Transverse colon (tissue), 4 donors: ENCODE measurements at places on chromosomes 4 and X. TPM values are rescaled to one million over a fixed set of nuclear protein-coding genes. Genes with fewer than 3 reads are reported as not detected.

DNA sequence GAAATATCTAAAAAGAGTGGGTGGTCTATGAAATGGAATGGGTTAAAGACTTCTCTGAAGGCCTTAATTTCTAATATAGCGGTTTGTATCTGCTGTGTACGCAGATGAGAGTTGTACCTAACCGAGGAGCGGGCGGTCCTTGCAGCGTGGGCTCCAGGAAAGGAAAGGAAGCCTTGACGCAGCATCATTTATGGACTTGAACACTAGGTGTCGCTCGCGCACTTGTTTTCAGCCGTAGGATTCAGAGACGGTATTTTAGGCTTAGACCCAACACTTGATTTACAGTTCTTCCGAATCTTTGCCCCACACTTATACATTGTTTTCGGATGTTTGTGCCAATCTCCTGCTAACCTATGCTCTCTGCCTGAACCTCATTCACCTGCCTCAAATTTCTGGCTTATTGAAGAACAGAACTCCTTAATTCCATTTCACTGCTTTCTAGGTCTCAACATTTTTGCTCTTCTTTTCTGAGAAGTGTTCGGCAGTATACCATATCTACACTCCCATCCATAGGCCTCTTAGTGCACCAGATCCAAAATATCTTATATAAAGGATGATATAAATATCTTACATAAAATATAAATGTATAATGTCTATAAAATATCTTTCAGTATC is 48.9 kb upstream of the AADAT start:
- no peaks in the 10 kb centered on the region for H3K36me3 ChIP-seq
- H3K4me1 ChIP-seq: no peaks in the 10 kb centered on the region
- no peak overlapping the region for H3K4me3 ChIP-seq
- no peaks in the 10 kb centered on the region for H3K27me3 ChIP-seq
- peak; percentile 74 for DNase-seq

DNA sequence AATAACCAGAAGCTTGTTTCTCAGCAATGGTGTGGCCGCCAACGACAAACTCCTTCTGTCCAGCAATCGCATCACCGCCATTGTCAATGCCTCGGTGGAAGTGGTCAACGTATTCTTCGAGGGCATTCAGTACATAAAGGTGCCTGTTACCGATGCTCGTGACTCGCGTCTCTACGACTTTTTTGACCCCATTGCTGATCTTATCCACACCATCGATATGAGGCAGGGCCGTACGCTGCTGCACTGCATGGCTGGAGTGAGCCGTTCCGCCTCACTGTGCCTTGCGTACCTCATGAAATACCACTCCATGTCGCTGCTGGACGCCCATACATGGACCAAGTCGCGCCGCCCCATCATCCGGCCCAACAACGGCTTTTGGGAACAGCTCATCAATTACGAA is 383 bp downstream of the DUSP21 start:
- no peaks in the 10 kb centered on the region for H3K27me3 ChIP-seq
- DNase-seq: no peak
- no peaks in the 10 kb centered on the region for H3K4me1 ChIP-seq
- H3K27ac ChIP-seq: no peak overlapping the region
- no peaks in the 10 kb centered on the region for H3K36me3 ChIP-seq

FAM149A gene
- 14.6 TPM for total RNA-seq

DNA sequence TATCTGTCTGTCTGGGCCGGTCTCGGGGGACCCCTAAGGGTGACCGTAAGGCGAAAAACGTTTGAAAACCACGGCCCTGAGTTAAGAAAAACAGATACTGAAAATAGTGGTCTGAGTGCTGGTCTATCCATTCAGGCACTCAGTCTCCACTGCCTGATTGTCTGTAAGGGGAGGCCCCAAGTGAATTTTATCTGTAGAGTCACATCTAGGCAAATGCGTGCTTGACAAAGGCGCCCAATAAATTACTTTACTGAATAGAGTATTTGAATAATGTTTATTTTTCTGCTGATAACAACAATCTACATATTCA is 465 bp downstream of the HNRNPH2 start:
- H3K27ac ChIP-seq: peak overlapping the region; percentile 81
- DNase-seq: no peak
- H3K4me1 ChIP-seq: peaks cover 31% of the 10 kb centered on the region
- no peaks in the 10 kb centered on the region for H3K27me3 ChIP-seq
- H3K4me3 ChIP-seq: peak overlapping the region; percentile 14

SSX1 gene
- not detected for total RNA-seq

ACE2 gene
- 50.4 TPM for total RNA-seq

DNA sequence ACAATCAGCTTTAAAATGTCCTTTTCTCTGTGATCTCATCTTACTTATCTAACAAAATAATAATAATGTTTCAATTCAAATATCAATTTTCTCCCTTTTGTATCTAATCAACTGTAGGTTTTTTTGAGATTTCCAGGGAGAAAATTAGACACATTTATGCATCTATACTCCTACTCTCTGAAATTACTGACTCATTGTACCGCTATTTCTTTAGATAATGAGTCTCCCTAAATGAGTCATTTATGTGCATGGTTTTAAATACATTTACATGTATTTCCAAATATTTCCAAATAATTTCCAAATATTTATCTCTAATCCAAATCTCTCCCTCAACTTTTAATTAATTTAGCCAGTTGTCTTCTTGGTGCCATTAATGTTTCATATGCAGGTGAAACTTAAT is 621.0 kb downstream of the TECRL start:
- H3K36me3 ChIP-seq: no peaks in the 10 kb centered on the region
- no peaks in the 10 kb centered on the region for H3K4me1 ChIP-seq
- H3K27me3 ChIP-seq: no peaks in the 10 kb centered on the region
- no peak for DNase-seq
- H3K27ac ChIP-seq: no peak overlapping the region

PCYT1B gene
- not detected for total RNA-seq

CHRDL1 gene
- 46.4 TPM for total RNA-seq

DNA sequence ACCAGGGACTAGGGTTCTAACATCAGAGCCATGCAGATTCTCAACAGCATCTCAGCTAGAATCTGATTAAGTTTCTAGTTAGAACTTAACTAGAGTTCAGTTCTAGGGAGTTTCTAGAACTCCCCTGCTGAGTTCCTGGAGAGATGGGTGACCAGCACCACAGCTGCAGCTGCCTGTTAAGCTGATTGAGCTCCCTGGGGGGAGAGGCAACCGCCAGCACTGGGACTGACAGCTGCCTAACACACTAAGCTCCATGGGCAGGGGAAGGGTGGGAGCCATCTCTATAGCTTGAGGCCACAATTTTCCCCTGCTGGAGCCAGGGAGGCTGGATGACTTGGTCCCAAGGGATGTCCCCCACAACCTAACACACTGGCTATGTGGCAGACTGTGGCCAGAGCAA is 84.2 kb downstream of the CHIC1 start:
- H3K27me3 ChIP-seq: no peaks in the 10 kb centered on the region
- H3K4me3 ChIP-seq: no peak overlapping the region
- H3K36me3 ChIP-seq: no peaks in the 10 kb centered on the region
- H3K27ac ChIP-seq: no peak overlapping the region
- no peak for DNase-seq

OGT gene
- 307 TPM for total RNA-seq

DNA sequence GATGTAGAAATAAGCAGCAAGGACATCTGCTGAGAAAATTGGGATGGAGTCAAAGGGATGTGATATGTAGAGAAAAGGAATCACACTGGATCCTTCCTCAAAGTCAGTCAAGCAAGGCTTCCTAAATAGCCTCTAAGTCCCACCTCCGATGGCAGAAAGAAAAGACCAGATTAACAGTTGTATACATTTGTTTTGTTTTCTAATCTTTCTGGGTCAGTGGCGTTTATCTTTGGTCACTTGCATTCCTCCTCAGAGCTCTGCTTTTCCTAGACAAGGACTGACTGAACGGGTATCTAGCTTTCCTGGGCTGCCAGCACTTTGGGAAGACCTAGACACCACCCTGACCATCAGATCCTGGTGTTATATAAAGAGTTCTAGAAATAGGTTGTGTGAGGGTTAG is 23.2 kb downstream of the PACRGL start:
- H3K36me3 ChIP-seq: no peaks in the 10 kb centered on the region
- H3K27me3 ChIP-seq: no peaks in the 10 kb centered on the region
- no peak for DNase-seq
- H3K27ac ChIP-seq: no peak overlapping the region
- no peaks in the 10 kb centered on the region for H3K4me1 ChIP-seq

GRCh38 chrX:56783450-56783831 is 54.4 kb downstream of the NBDY start:
- peak overlapping the region; percentile 6 for H3K4me3 ChIP-seq
- no peaks in the 10 kb centered on the region for H3K27me3 ChIP-seq
- no peak overlapping the region for H3K27ac ChIP-seq
- DNase-seq: peak; percentile 87

DNA sequence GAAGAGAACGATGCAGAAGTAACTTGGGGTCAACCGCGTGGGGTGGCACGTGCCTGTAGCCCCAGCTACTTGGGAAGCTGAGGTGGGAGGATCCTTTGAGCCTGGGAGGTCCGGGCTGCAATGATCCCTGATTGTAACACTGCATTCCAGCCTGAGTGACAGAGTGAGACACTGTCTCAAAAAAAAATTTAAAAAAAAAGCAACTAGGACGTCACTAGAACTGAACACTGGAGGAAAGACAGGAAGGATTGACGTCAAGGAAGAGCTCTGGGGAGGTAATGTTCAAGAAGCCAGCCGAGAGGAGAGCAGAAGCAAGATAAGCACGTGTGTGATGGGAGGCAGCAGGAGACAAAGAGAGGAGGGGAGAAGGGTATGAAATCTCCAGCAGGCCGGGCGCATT is 28.7 kb downstream of the S100G start:
- no peak overlapping the region for H3K27ac ChIP-seq
- H3K4me3 ChIP-seq: no peak overlapping the region
- H3K4me1 ChIP-seq: no peaks in the 10 kb centered on the region
- no peaks in the 10 kb centered on the region for H3K36me3 ChIP-seq
- DNase-seq: no peak
